ENCODE measurements at places on chromosomes 5 and 9.

GRCh38 chr9:84590706-84591105 is 78.8 kb upstream of the NTRK2 start:
- no peak overlapping the region for H3K4me3 ChIP-seq
- no peaks in the 10 kb centered on the region for H3K36me3 ChIP-seq
- H3K27ac ChIP-seq = no peak overlapping the region
- no peak for DNase-seq

DNA sequence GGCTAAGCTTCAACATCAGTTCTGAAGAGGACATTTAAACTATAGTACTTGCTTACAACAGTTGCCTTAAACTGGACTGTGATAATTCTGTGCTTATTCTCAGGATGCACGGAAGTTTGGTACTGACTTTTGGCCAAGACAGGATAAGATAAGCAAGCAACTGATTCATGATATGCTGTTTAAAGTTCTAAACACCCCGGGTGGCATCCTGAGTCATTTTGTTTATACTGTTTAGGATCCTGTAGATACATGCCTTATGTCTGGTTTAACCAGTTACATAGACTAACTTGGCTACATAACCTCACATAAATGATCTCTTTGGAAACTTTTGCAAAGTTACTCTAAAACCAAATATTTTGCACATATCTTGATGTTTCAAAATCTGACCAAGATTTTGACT is 95.9 kb downstream of the CDH9 start:
- H3K4me3 ChIP-seq = no peak overlapping the region
- no peaks in the 10 kb centered on the region for H3K27me3 ChIP-seq
- DNase-seq = no peak
- no peak overlapping the region for H3K27ac ChIP-seq
- no peaks in the 10 kb centered on the region for H3K4me1 ChIP-seq
- no peaks in the 10 kb centered on the region for H3K36me3 ChIP-seq

GRCh38 chr5:112933651-112934365 is 11.8 kb upstream of the REEP5 start:
- H3K27me3 ChIP-seq = no peaks in the 10 kb centered on the region
- H3K36me3 ChIP-seq = no peaks in the 10 kb centered on the region
- H3K4me1 ChIP-seq = peaks cover 4% of the 10 kb centered on the region
- no peak overlapping the region for H3K27ac ChIP-seq
- no peak overlapping the region for H3K4me3 ChIP-seq

GRCh38 chr9:114300846-114301797 is 21.8 kb upstream of the ORM1 start:
- no peak overlapping the region for H3K4me3 ChIP-seq
- H3K27me3 ChIP-seq = no peaks in the 10 kb centered on the region
- no peak for DNase-seq
- no peak overlapping the region for H3K27ac ChIP-seq
- peaks cover 7% of the 10 kb centered on the region for H3K36me3 ChIP-seq
- peaks cover 4% of the 10 kb centered on the region for H3K4me1 ChIP-seq

DNA sequence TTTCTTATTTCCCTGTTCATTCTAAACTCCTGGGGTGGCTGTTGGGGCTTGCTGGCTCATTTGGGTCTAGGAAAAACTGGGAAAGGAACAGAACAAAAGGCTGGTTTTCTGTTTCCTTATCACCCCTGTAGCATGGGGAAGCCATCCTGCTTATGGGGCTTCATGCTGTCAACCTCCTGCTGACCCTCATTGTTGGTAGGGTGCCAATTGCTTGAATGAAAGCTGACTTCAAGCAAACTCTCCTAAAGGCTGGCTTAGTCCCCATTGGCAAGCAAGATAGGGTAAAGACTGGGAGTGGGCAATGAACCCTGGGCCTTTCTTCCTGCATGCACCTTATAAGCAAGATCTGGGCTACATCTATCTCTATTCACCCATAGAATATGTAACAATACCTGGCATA is 511.6 kb downstream of the DMAC1 start:
- peaks cover 4% of the 10 kb centered on the region for H3K27me3 ChIP-seq
- no peaks in the 10 kb centered on the region for H3K4me1 ChIP-seq
- no peaks in the 10 kb centered on the region for H3K36me3 ChIP-seq
- no peak overlapping the region for H3K27ac ChIP-seq
- no peak for DNase-seq
- H3K4me3 ChIP-seq = no peak overlapping the region

- no peaks in the 10 kb centered on the region for H3K27me3 ChIP-seq
- no peak overlapping the region for H3K4me3 ChIP-seq
- no peak overlapping the region for H3K27ac ChIP-seq
- H3K36me3 ChIP-seq = peaks cover 3% of the 10 kb centered on the region
Measured at GRCh38 chr9:136858844-136859757, 7.0 kb downstream of the MAMDC4 start.

GRCh38 chr9:136019681-136020060 is 58.5 kb upstream of the UBAC1 start:
- peaks cover 2% of the 10 kb centered on the region for H3K36me3 ChIP-seq
- H3K27ac ChIP-seq = no peak overlapping the region
- DNase-seq = no peak
- peaks cover 12% of the 10 kb centered on the region for H3K4me1 ChIP-seq
- no peak overlapping the region for H3K4me3 ChIP-seq

DNA sequence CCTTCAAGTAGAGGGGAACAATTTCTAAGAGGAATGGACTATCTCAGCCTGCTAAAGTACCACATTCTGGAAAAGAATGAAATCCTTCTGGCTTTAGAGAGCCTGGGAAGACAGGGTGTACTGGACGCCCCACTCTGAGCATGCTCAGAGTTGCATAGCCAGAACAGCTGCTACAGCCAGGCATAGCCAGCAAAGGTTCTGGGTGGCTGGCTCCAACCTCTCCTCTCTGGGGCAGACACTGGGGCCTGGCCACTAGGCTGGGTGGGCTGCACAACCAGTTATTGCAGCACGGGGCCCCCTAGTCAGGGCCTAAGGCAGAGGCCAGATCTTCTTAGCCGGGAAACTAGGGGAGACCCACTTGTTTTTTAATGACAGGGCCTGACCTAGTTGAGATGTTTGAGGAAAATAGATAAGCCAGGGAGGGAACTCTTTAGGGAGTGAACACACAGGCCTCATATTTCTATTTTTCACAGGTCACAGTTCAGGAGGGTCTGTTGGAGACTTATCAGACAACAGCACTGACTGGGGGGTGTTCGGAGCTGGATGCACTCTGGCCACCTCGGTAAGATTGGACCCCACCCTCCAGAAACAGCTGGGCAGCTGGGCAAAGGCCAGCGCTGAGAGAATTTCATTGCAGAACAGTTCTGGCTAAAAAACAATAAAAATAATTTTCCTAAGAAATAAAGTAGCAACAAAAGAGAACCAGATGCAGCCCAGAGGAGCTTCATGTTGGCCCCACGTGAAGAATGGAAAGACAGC is 142.9 kb downstream of the LPAR1 start:
- H3K27ac ChIP-seq = no peak overlapping the region
- DNase-seq = no peak

DNA sequence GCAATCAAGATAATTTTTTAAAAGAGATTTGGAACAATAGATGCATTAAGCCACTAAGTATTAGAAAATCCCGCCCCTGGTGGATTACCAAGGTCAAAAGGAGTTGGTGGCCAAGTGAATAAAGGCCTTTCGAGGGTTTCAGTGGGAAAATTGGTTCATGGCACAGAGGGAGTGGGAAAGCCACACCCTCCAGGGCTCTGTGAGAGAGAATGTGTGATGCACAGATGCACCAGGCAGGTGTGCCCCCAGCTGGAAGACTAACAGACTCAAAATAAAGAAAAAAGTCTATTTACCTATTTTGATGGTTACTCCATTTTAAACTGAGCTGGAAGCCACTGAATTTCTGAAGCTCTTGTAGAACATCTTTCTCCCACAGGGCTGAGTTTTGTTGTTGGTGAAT is 278.0 kb downstream of the DRD1 start:
- no peak overlapping the region for H3K4me3 ChIP-seq
- DNase-seq = no peak
- peaks cover 5% of the 10 kb centered on the region for H3K27me3 ChIP-seq
- peaks cover 11% of the 10 kb centered on the region for H3K4me1 ChIP-seq
- H3K36me3 ChIP-seq = no peaks in the 10 kb centered on the region
- H3K27ac ChIP-seq = no peak overlapping the region

DNA sequence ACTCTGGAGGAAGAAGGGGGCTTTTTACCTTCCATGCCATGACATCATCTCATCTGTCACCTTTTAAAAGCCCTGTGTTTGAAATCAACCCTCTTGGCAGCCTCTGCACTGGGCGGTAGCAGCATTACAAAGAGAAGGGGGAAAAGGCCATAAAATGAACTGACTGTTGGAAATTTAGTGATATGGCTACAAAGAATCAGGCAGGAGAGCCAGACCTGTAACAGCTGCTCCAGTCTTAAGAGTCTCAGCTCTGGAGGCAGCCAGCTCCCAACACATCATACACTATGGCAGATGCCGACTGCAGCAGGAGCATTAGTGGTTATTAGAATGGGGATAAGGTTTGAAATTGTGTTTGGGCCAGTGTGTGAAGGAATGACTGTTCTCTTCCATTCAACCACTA is 257.5 kb downstream of the DMAC1 start:
- H3K4me1 ChIP-seq = peaks cover 11% of the 10 kb centered on the region
- H3K36me3 ChIP-seq = no peaks in the 10 kb centered on the region
- no peak for DNase-seq
- no peaks in the 10 kb centered on the region for H3K27me3 ChIP-seq

DNA sequence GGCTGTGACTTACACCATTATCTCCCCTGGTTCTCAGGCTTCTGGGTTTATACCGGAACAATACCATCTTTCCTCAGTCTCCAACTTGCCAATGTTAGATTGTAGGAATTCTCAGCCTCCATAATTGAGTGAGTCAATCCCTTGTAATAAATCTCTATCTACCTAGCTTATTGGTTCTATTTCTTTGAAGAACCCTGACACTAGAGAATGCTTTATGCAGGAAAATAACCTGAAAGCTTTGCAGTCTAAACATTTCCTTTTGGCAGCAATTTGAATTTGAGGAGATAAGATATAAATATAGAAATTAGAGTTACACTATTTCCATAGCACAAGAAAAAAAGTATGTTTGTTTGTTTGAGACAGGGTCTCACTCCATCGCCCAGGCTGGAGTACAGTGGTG is 278.1 kb upstream of the CDH18 start:
- no peaks in the 10 kb centered on the region for H3K27me3 ChIP-seq
- peaks cover 3% of the 10 kb centered on the region for H3K36me3 ChIP-seq
- no peaks in the 10 kb centered on the region for H3K4me1 ChIP-seq
- no peak for DNase-seq
- H3K4me3 ChIP-seq = no peak overlapping the region

- no peak for DNase-seq
- no peaks in the 10 kb centered on the region for H3K27me3 ChIP-seq
- H3K4me3 ChIP-seq = no peak overlapping the region
- peaks cover 20% of the 10 kb centered on the region for H3K4me1 ChIP-seq
- no peak overlapping the region for H3K27ac ChIP-seq
Measured at GRCh38 chr5:179191506-179192184, 131.5 kb downstream of the ZNF354C start.

DNA sequence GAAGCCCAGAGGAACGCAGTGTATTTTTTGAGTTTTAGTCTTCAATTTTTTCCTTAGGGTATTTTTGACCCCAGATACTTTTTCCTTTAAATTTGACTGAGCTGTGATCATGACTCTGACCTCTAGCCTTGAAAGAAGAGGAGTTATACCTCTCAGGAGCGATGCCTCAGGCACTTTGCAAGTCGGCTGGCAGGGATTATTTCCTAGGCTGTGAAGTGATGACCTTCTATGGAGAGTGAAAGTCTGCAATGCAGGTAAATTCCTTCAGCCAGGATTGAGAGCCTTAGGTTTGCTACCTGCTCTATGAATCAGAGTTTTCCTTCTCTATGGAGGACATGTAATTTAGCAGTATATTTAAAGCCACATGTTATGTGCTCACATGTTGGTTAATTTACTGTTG is 10.8 kb upstream of the NUDT12 start:
- no peak for DNase-seq
- H3K4me1 ChIP-seq = no peaks in the 10 kb centered on the region
- H3K27ac ChIP-seq = no peak overlapping the region
- no peaks in the 10 kb centered on the region for H3K27me3 ChIP-seq
- H3K36me3 ChIP-seq = no peaks in the 10 kb centered on the region

- H3K27me3 ChIP-seq = no peaks in the 10 kb centered on the region
- H3K4me1 ChIP-seq = peaks cover 35% of the 10 kb centered on the region
- no peak overlapping the region for H3K27ac ChIP-seq
- DNase-seq = no peak
- peaks cover 3% of the 10 kb centered on the region for H3K36me3 ChIP-seq
Measured at GRCh38 chr5:5339257-5339656, 83.2 kb upstream of the ICE1 start.

GRCh38 chr5:123206618-123207017 is 117.6 kb downstream of the PRDM6 start:
- peaks cover 29% of the 10 kb centered on the region for H3K4me1 ChIP-seq
- no peak overlapping the region for H3K4me3 ChIP-seq
- peak overlapping the region; percentile 57 for H3K27ac ChIP-seq
- H3K36me3 ChIP-seq = no peaks in the 10 kb centered on the region

DNA sequence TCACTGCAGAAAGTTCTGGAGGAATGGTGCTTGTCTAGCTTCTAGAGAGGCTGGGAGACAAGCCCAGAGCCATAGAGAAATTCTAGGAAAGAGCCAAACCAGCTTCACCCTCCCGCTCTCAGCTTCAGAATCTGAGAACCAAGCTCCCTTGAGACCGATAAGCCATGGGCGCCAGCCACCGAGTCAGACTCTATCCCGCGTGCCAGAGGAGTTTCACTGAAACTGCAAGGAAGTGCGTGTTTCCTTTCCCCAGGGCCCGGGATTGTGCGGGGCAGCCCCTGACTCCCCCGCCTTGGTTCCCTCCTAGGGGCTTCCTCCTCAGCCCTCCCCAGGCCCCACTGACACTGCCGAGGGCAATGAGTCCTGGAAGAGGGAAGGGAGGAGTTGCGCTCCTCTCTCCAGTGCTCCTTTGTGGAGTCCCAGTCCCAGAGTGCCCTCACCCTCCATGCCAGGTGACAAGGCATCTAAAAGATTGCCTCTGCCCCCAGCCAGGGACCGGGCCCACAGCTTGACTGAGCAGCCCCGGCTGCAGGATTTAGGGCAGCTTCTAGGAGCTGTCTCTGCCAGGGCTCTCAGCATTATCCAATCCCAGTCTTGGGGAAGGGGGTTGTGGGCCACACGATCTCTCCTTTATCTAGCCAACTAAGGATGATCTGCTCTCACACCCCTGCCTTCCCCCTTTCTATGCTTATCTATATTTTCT is 18.4 kb upstream of the TCF7 start:
- no peak overlapping the region for H3K4me3 ChIP-seq
- no peaks in the 10 kb centered on the region for H3K36me3 ChIP-seq
- peaks cover 18% of the 10 kb centered on the region for H3K4me1 ChIP-seq
- H3K27ac ChIP-seq = no peak overlapping the region

GRCh38 chr5:72347801-72348308 is 27.7 kb downstream of the PTCD2 start:
- no peak overlapping the region for H3K4me3 ChIP-seq
- H3K4me1 ChIP-seq = no peaks in the 10 kb centered on the region
- H3K27me3 ChIP-seq = no peaks in the 10 kb centered on the region
- peaks cover 7% of the 10 kb centered on the region for H3K36me3 ChIP-seq

Data from neural crest cell (in vitro differentiated cells).